ENCODE measurements at places on chromosomes 1 and 21.

- DNase-seq, result peak; percentile 46
These were observed 147.3 kb downstream of the HS2ST1 start for GRCh38 chr1:87061742-87062156.

DNA sequence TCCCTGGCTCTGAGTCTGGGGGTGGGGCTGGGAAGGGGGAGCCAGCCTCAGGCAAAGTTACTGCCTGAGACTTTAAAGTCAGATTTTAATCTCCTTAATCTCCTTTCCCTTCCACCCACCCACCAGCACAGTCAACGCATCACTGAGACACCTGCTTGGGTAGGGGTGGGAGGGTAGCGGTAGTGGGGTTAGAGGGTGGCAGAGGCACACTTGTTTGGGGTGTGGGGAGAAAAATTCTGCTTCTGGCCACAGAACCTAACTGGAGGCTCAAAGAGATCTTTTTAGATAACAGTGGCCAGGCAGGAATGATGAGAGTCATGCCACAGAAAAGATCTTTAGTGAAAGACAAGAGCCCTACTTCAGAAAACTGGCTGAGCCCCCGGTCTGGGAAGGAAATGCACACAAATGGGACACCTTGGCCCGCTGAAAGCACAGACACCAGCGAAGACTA, 44.1 kb downstream of the CD247 start:
- DNase-seq, result no peak

GRCh38 chr1:247496581-247497285, 38.8 kb upstream of the OR2B11 start:
- DNase-seq, result no peak

DNA sequence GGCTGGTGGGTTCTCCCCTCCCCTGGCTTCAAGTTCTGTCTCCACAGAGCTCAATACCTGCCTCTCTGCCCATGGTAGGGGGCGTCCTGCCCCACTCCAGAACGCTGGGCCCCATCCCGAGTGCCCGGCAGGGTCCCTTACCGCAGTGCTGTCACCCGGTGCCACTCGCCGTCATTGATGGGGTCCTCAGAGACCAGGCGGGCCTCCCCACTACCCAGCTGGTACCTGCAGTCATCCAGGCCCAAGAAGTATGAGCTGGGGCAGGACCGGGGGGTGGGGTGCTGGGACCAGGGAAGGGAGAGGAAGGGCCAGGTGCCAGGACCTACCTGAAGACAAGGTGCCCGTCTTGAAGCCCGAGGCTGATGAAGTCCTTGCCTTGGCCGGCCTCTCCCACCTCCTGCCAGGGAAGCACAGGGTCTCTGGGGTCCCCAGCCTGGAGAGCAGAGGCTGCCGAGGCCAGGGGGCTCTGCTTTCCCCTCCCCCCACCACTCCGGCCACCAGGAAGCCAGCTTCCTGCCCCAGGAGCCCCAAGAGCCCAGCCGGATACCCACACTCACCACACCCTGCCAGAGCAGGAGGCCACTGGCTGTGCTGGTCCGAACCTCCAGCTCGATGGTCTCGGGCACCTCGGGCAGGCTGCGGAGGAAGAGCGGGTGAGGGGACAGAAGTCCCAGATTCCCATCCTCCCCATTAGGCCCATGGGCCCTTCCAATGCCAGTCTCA, 12.1 kb downstream of the LDLRAD2 start:
- no peak for DNase-seq

GRCh38 chr1:210754878-210755665, 378.9 kb downstream of the KCNH1 start:
- DNase-seq, result peak; percentile 16

DNA sequence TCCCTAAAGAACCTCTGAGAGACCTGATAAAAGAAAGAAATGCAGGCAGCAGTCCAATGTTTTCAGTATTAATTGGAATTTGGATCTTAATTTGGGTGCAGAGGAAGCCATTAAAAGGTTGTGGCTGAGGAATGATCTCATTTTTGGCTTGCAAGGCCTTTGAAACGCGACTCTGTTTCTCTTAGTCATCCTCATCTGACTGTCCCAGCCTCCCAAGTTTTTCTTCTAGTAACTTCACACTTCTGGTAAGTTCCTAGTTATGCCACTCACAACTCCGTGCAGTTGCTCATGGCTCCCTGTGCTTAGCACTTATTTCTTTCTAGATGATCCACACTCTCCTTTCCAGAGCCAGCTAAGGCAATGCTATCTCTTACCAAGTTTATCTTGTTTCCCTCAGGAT, 147.4 kb upstream of the USP24 start:
- peak; percentile 81 for DNase-seq

- no peak for DNase-seq
These were observed 78.4 kb downstream of the KIF14 start for GRCh38 chr1:200542162-200542561.

DNA sequence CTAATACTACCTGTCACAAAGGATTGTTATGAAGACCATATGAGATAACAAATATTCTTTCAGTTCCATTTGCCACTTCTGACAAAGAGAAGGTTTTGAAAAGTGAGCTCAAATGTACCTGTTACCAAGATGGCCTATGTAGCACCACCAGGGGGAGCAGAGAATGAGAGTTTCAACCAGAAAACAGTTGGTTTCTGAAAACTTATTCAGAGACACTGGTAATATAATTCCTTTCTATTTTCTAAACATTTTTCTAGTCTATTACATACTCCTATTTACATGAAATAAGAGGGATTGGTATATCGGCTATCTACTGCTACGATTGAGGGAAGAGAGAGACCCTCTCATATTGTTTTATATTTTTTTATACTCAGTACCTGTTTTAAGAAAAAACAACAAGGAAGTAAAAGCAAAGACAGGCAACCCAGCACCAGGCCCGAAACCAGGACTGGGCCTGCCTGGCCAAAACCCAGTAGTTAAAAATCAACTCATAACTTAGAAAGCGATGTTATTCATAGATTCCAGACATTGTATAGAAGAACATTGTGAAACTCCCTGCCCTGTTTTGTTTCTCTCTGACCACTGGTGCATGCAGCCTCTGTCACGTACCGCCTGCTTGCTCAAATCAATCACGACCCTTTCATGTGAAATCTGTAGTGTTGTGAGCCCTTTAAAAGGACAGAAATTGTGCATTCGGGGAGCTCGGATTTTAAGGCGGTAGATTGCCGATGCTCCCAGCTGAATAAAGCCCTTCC, 48.3 kb downstream of the IL23R start:
- DNase-seq, result peak; percentile 11
